ENCODE measurements at places on chromosomes 2 and 18.

GRCh38 chr2:74959106-74959751 lies 786 bp downstream of the POLE4 start:
- DNase-seq: no peak

GRCh38 chr2:209602259-209602658 lies 169.4 kb upstream of the UNC80 start:
- no peak for DNase-seq

GRCh38 chr2:99675130-99675661 lies 185.4 kb upstream of the REV1 start:
- no peak for DNase-seq

DNA sequence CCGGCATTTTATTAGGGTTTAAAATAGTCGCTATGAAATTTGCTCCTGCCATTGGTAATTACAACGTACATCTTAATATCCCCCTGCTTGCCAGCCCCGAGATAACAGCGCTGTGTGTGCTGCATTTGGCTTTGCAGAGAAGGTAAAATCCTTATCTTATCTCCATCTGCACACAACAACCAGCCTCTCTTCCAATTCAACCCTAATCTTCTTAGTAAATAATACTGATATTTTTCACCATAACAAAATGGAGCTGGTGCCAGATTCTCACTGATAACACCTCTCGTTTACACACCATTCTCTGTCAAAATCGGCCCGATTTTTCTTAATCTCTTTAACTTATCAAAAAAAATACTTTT lies 61.4 kb upstream of the SIX3 start:
- no peak for DNase-seq

- no peak for DNase-seq
These were observed 31.0 kb upstream of the KCNF1 start for GRCh38 chr2:10880586-10881321.

GRCh38 chr18:41378598-41378997 lies 576.4 kb upstream of the PIK3C3 start:
- DNase-seq: no peak

GRCh38 chr2:3139906-3140305 lies 237.7 kb downstream of the EIPR1 start:
- no peak for DNase-seq

GRCh38 chr18:36212301-36213171 lies 25.2 kb downstream of the MOCOS start:
- DNase-seq: no peak

GRCh38 chr2:204039298-204039838 lies 102.8 kb downstream of the ICOS start:
- DNase-seq: no peak

- DNase-seq: no peak
These were observed 57.9 kb upstream of the ARHGAP15 start for GRCh38 chr2:143071185-143071876.

DNA sequence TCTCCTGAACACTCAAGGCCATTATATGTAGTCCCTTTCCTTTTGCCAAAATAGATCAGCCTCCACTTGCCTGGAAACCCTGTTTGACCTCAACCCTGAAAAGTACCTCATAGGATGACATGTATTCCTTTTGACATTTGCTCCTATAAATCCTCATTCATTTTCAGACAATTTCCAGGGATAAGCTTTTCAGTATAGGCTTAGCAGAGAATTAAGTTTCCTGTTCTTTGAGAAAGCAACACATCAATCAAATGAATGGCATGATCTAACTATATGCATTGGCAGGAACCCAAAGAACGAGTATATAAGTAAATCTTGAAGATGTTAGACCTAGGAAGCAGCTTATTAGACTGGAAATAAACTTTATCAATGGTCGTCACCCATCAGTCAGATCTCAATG lies 483.0 kb downstream of the CCDC85A start:
- no peak for DNase-seq

DNA sequence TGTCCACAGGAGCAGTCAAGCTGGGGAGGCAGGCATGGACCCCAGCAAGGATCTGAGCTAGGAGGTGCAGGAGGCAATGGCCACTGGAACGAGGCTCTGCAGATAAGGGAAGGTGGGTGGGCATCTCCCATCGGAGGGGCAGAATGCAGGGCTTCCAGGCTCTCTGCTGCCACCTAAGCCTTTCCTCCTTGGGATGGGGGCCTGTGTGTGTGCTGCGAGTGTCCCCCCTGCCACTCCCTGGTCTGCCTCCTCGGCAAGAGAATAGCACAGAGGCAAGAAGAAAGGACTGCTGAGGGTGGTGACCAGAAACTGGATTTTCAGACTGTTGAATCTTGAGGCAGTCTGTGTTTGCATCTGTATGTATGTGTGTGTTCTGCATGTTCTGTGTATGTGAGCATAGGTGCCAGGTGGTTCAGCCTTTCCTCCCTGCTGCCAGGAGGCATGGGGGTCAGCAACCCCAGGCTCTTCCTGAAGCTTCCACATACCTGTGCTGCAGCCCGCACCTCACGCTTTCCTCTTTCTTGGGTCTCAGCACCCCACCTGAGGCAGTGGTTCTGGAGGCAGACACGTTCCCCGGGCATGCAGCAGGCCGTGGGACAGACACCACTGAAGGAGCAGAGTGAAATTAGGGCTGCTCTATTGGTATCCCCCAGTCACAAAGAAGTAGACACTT lies 86.7 kb downstream of the EPAS1 start:
- no peak for DNase-seq

DNA sequence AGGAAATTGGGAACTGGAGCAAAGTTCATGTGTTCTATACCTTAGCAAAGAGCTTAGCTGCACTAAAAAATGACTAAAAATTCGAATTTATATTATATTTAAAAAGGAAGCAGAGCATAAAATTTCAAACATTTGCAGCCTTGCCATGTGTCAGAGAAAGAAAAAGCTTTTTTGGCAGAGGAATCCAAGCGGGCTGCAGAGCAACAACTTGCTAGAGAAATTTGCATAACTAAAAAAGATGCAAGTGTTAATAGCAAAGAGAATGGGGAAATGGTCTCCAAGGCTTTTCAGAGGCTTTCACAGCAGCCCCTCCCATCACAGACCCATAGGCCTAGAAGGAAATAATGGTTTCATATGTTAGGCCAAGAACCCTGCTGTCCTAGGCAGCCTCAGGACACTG lies 1315.9 kb downstream of the DSC3 start:
- no peak for DNase-seq

- DNase-seq: no peak
These were observed at the start of gene RNPEPL1 for GRCh38 chr2:240567872-240568677. Gene RNPEPL1 (plus strand): TSS chr2:240568484. CDS start chr2:240568587, 103 bp downstream.

GRCh38 chr2:62334440-62335058 lies 138.6 kb downstream of the B3GNT2 start:
- DNase-seq: no peak

DNA sequence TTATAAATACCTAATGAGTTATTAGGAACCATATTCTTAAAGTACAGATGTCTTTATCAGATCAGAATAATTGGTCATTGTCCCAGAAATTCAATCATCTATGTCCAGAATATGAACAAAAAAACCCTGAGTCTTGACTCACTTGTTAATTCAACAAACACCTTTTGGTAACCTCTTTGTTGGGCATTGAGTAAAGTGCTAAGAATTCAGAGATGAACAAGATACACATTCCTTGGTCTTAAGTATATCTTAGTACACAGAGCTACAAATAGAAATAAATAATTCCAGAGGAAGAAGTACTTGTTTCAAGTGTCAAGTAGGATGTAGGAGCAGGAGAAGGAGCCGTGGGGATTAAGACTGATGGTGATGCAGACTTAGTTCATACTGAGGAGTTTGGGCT lies 798.1 kb downstream of the CPS1 start:
- no peak for DNase-seq

DNA sequence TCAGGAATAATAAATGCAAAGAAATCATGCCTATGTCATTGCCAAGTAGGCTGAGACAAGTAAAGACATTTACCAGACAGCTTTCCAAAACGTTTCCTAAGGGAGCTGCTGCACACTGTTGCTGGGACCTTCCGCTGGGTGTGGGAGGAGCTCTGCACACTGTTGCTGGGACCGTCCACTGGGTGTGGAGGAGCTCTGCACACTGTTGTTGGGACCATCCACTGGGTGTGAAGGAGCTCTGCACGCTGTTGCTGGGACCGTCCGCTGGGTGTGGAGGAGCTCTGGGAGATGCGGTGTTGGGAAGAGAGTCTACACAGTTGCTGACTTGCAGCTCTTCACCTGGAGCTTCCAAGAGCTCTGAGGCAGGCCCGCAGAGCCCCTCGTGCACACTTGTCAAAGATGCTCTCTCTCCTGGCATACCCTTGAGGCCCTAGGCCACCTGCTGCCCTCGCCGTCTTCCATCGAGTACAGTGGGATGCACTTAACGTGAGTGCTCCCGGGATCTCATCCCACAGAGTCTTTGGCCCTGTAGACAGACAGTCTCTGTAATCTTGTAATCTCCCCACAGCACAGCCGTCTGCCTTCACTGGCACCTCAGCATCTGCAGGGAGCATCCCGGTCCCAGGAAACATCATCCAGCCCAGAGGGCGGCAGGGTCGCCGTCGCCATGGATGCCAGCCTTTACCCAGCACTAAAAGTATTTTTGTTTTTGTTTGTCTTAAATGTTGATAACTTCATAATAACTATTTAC lies 51.4 kb downstream of the TRAPPC12 start:
- DNase-seq: no peak

DNA sequence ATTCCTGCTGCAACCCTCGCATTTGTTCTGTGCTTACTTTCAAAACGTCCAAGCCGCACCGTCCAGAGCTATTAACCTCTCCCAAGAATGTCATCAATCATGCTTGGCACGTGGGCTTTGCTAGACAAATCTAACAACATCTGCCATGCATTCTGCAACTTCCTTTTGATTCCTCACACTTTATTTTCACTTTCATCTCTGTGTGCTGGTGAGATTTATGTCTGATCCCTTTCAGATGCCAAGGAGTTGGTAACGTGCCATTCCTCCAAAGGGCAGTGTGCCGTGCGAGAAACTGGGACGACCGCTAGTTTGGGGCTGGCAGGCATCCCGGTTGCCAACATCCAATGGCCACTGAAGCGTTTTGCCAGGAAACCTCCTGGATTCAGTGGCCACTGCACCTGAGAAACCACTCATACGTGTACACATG lies 230.0 kb upstream of the PARD3B start:
- DNase-seq: peak; percentile 4

- no peak for DNase-seq
These were observed 215.3 kb downstream of the STK39 start for GRCh38 chr2:168032091-168032490.

DNA sequence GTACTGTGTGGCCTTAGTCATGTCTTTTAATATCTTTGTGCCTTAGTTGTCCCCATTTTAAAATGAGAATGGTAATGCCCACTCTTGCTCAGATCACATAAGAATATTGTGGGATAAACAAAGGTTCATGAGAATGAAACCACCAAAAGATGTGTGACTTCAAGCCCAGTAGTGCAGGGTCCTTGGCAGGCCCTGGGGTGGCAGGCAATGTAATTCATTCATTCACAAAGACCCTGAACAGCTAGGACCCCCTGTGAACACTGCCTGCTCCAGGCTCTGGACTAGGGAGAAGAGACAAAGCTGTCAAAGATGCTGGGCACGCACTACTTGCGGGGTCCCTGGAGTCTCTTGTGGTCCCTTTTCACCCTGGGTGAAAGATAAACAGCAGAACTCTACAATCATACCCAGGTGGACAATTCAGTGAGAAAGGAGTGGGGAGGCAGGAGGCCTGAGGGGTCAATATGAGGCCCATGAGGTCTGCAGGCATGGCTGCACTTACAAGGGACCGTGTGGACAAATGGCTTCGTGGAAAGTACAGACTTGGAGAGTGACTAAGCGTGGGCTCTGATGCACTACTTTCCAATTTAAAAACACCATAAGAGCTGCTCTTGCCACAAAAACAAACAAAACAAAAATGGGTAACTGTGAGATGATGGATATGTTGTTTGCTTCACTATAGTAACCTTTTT lies 136.1 kb downstream of the SMAD7 start:
- DNase-seq: no peak

DNA sequence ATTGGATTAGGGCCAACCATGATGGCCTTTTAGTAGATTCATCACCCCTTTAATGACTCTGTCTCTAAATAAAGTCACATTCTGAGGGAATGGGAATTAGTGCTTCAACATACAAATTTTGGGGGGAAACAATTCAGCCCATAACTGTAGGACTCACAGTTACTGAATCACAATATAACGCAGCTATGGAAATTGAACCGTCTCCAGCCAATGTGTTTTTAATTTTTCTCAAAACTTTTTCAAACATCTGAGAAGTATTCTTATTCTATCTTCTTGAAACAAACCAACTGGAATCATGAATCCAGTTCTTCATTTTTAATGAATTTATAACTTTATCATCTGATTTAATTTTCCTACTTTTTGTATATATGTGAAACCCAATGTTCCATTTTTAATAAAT lies 373.1 kb upstream of the SYT4 start:
- DNase-seq: no peak

- no peak for DNase-seq
These were observed 304.8 kb upstream of the FSIP2 start for GRCh38 chr2:185433824-185434223.

- DNase-seq: no peak
These were observed 157.6 kb downstream of the FAM210A start for GRCh38 chr18:13568443-13569392.

DNA sequence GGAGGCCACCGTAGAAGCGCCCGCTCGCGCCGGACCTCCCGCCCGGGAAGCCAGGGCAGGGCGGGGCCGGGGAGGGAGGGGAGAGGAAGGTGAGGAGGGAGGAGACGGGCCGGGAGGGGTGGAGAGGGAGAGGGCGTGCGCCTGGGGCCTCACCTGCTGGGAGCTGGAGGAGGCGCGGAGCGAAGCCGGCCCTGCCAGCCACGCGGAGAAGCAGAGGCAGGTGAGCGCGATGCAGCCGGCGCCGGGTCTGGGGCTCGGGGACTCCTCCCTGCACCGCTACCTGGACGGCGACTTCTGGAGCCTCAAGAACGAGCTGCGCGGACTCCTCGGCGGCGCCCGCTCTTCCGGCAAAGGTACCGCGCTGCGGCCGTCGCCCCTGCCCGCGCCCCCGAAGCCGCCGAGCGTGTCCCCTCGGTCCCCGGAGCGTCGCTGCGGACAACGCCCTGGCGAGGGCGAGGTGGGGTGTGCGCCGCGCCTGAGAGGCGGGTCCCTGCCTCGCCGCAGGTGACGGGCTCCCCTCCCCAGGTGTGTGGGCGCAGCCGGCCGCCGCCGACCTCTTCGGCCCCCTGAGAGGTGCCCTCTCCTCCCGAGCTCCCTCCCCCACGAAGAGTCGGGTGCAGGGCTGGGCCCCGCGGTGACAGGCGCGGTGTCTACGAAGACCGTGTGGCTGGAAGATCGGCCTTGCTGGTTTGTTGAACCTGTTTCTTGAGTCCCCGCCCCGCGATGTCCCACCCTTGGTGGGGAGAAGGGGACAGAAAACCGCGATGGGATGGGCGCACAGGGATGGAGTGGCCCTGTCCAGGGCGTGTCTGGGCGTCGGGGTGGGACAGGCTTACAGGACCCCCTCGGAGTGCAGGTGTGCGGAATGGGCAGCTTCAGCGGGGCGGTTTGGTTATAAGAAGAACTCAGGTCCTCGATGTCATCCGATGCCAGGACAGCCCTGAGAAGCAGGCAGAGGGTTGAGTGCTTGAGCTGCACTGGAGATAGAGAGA lies at the start of gene ACOXL:
TSS of gene ACOXL (plus strand) at position 152 of the 992 bp plus-strand sequence. CDS start 35,817 bp downstream, outside the sequence.
- DNase-seq: no peak

GRCh38 chr2:15634846-15635490 lies 43.3 kb downstream of the DDX1 start:
- DNase-seq: no peak

Measured in occipital lobe (tissue), 3 donors.